ENCODE measurements at places on chromosomes 7 and 10.

- no peak for DNase-seq
Measured at GRCh38 chr7:12529971-12530710, 40.4 kb upstream of the SCIN start.

DNA sequence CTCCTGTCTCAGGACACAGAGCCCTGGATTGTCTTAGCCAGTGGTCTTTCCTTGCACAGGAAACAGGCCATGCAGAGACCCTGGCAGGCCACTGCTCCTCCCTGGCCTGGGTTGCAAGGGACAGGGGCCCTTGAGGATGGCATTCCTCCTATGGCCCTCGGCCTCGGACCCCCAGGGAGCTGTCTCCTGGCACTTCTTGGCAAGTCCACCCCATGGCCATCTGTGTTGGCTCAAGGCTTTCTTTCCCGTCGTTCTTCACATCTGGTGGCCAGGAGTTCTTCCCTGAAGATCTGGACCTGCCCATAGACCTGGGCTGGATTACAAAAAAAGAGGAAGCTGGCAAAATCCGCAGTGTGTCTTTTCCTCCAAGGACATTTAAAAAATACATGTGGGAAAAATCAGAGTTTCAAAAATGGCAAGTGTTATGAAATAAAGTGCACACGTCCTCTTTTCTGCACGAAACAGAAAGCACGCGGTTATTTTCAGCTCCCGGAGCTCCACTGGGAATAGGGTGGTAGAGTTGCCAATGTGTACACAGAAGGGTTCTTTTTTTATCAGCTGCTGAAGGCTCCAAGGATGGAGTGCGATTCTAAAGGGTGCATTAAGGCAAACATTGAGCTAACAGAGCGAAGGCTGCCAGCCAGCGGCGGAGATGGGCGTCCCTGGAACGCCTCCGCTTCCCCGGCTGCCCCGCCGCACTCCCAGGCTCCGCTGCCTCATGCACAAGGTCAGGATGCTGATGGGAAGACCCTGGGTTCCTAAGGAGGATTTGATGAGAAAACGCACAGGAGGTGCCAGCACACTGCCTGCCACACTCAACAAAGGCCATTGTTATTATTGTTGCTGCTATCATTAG is 62.8 kb upstream of the FAM20C start:
- DNase-seq, result no peak

DNA sequence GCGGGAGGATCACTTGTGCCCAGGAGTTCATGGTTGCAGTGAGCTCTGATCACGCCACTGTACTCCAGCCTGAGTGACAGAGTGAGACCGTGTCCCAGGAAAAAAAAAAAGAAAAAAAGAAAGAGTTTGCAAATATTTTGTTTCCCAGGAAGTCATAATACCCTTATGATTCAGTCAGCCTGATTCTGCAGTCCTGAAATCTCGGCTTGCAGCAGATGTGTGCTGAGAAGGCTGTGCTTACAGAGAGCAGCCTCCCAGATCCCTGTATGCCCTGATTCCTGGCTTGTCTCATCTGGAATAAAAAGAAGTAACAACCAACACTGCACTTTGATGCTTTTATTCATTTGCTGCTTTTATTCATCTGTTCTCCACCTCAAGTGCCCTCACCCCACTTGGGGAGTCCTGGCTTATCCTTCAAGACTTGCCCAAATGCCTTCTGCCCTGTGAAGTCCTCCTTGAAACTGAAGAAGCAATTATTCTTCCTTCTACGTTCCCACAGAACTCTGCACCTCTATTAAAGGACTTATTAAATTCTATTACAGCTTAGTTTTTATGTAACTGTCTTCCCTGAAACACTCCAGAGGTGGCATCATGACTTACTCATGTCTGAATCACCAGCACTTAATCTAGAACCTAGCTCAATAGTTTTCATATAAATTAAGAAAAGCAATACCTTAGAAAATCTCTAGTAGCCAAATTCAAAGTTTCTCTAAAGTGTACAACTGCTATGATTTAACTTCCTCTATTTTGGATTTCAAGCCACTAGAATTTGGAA is 27.7 kb upstream of the BPGM start:
- no peak for DNase-seq

- no peak for DNase-seq
Measured at GRCh38 chr10:79159141-79159651, 90.4 kb downstream of the ZMIZ1 start.

DNA sequence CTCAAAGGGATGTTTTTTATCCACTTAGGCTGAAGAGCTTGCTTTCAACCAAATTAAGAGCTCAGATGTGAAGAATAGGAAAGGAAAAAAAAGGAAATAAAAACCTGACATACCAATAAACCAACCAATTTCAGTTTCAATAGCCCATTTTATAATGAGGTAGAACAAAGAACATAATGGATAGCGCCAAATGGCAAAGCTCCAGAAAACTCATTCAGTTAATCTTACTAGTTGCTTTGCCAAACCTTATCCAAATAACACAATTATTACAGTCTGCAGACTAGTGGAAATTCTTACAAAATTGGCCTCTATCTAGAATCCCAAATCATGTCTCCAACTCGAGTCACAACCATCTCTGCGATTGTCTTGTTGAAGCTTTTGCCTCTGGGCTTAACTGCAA is 337.0 kb downstream of the CRPPA start:
- DNase-seq, result no peak

DNA sequence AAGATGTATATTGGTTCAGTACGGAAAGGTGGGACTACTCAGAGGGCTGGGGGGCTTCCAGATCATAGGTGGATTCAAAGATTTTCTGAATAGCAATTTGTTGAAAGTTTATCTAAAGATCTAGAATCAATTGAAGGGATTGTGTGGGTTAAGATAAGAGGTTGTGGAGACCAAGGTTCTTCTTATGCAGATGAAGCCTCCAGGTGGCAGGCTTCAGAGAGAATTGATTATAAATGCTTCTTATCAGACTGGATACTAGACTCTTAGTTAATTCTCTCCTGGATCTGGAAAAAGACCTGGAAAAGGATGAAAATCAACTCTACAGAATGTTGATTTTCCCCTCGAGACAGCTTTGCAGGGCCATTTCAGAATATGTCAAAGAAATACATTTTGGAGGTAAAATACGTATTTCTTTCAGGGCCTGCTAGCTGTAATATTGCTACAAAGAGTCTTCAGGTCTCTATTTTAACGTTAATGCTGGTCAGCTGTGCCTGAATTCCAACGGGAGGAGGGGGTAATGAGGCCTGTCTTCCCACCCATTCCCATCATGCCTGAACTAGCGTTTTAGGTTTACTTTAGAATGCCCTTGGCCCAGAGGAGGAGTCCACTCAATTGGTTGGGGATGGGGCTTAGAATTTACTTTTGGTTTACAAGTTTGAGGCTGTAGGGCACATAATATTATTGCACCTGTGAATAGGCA is 12.8 kb upstream of the GPR15LG start:
- DNase-seq, result no peak

DNA sequence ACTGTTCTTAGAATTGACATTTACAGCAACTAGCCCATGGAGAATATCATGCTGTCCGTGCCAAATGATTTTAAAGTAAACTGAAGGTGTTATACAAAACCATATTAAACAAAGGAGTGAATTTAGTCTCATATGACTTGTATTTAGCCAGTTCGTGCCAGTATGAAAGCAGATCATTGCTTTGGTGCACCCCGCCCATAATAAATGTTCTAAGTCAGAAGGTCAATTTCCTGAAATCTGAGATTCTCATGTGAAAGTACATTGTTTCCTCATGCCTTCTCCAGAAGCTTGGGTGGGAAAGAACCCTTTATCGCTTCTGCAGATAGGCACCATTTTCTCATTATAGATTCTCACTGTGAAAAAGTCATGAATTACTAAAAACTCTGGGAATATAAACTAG is 106.4 kb downstream of the CAMK1D start:
- DNase-seq, result no peak
